Activated T-helper 2 cell treated with anti-CD3 and anti-CD28 coated beads, Interferon-gamma antibody, Interleukin-2, Interleukin-4, amounts not matched to agents 10 μg/mL and 5 μg/mL and 100 μg/mL, durations not matched to agents 14 hours and 24 hours and 36 hours (primary cell): ENCODE measurements at places on chromosomes 6 and 20. TPM values are rescaled to one million over a fixed set of nuclear protein-coding genes. Genes with fewer than 3 reads are reported as not detected.

SLC16A10 gene
- total RNA-seq, result 2.9 and 3.6 TPM in 2 replicates

C2 gene
- total RNA-seq, result 1.1 and 1.4 TPM in 2 replicates

ADAM33 gene
- total RNA-seq, result not detected in 2 replicates

GNMT gene
- total RNA-seq, result 0.62 and 0.69 TPM in 2 replicates

HCK gene
- total RNA-seq, result not detected in 2 replicates

GABRR1 gene
- not detected in 2 replicates for total RNA-seq

ID4 gene
- not detected in 2 replicates for total RNA-seq

PDE7B gene
- total RNA-seq, result 27.6 and 28.8 TPM in 2 replicates

EPHA7 gene
- total RNA-seq, result not detected in 2 replicates

SIRPB2 gene
- not detected in 2 replicates for total RNA-seq

CLIC5 gene
- total RNA-seq, result 3.0 and 3.8 TPM in 2 replicates

FILIP1 gene
- total RNA-seq, result not detected in 2 replicates

PCSK2 gene
- not detected in 2 replicates for total RNA-seq

- DNase-seq, result no peak
These were observed 85.8 kb downstream of the LYRM4 start for GRCh38 chr6:5174756-5175549.

- DNase-seq, result no peak
These were observed 19.1 kb downstream of the ANKS1A start for GRCh38 chr6:34908194-34908593.

- no peak for DNase-seq
These were observed 32.2 kb downstream of the PCMT1 start for GRCh38 chr6:149781715-149782114.

DNA sequence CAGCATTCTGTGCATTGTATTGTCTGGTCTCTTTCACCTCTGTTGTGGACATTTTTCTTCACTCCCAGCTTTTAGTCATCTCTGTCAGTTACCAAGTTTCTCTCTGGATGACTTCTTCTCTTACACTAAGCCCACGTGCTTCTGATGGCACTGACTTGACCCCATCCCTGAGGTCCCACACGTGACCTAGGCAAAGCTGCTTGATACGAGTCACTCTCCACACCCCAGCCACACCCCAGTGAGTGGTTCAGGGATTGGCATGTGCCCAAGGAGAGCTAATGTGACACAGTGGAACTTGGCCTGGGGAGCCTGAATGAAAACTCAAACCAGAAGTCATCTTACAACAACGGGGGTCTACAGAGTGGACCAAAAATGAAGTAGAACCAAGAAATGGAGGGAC is 32.2 kb downstream of the HTR1E start:
- DNase-seq, result no peak

DNA sequence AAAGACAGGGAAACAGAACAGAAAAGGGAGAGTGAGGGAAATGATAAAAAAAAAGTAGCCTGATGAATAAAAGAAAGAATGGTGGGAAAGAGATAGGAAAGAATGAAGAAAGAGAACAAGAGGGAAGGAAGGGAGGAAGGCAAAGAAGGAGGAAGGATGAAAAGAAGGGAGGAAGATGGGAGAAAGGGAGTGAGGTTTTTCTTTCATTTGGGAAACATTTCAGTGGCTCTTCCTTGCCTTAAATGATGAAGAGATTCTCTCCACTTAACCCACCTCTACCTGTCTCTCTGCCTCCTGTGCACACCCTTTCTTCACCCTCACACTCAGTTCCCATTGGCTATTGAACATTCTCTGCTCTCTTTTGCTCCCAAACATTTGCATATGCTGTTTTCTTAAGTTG is 222.1 kb upstream of the DEFB112 start:
- DNase-seq, result no peak

- no peak for DNase-seq
These were observed 43.4 kb downstream of the TAF8 start for GRCh38 chr6:42093582-42094329.

GRCh38 chr6:156508126-156508525 is 269.1 kb upstream of the ARID1B start:
- DNase-seq, result no peak

DNA sequence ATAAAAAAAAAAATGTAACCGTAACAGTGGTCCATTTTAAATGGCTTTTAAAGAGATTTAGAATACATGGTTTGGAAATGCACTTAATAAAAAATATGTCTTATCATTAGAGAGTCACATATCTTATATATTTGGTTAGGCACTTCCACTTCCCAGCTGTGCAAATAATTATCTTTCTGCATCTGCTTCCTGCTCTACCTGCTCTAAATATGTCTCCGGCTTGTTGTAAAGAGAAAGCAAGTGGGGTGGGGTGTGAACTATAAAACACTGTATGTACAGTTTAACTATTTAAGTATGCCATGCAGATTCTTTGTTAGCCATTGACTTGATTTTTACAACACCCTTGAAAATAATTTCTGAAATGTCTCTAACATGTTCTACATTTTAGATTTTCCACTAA is 106.3 kb downstream of the NKAIN2 start:
- DNase-seq, result no peak

DNA sequence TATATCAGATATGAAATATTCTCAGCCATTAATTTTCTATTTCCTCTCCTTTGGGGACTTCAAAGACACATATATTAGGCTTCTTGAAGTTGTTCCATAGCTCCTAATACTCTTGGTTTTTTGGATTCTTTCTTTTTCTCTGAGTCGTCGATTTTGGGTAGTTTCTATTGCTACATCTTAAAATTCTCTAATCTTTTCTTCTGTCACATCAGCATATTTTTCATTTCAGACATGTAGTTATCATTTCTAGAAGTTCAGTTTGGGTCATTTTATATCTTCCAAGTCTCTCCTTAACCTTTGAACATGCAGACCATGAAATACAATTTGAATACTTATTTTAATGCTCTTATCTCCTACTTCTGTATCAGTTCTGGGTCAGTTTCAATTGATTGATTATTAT is 38.9 kb upstream of the SCRT2 start:
- DNase-seq, result no peak

DNA sequence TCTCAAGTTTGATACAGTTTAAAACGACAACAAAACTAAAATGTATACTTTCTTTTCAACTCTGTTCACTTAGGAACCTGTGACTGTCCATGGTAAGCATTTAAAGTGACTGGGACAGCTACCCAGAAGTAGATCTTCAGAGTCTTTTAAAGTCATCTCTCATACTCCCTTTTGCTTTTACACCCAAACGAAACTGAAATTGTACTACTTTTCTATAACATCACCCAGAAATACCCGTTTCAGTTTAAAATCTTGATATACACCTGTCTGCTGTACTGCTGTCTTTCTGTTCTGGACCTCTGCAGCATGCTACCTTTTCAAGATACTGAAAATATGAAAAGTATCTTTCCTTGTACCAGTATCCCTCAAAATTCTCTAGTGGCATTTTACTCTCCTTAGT is 170.4 kb upstream of the THEMIS start:
- no peak for DNase-seq

- no peak for DNase-seq
These were observed 1230.3 kb upstream of the CITED2 start for GRCh38 chr6:140604786-140605185.

GRCh38 chr6:51199105-51199552 is 380.5 kb downstream of the TFAP2B start:
- no peak for DNase-seq

- DNase-seq, result no peak
These were observed 88.2 kb downstream of the HIVEP2 start for GRCh38 chr6:142856624-142857232.

- DNase-seq, result no peak
These were observed 29.1 kb upstream of the PDE10A start for GRCh38 chr6:165692106-165692653.

- no peak for DNase-seq
These were observed 206.1 kb upstream of the PRDM1 start for GRCh38 chr6:105880030-105880492.

- no peak for DNase-seq
These were observed 167.1 kb downstream of the PHF3 start for GRCh38 chr6:63802606-63803206.

DNA sequence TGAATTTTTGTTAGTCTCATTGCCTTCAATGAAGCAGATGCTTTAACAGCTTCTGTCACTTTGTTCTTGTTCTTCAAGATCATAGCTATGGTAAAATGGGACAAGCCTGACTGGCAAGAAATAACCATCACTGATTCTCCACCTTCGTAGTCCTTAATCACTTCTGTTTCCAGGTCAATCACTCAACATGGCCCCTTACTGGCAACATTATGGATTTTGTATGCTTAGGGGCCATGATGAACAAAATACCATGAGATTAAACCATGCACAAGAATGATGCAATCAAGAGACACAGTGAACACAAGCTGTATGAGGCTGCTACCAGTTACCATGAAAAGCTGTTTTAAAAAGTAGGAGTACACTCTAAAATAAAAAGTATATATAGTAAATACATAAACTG is 32.8 kb downstream of the ADNP start:
- DNase-seq, result no peak

GRCh38 chr6:13539572-13539971 is 34.8 kb upstream of the SIRT5 start:
- DNase-seq, result no peak

- DNase-seq, result no peak
These were observed 799.3 kb downstream of the TBC1D32 start for GRCh38 chr6:120534954-120535353.

GRCh38 chr6:72371473-72371872 is 250.4 kb upstream of the KCNQ5 start:
- no peak for DNase-seq

DNA sequence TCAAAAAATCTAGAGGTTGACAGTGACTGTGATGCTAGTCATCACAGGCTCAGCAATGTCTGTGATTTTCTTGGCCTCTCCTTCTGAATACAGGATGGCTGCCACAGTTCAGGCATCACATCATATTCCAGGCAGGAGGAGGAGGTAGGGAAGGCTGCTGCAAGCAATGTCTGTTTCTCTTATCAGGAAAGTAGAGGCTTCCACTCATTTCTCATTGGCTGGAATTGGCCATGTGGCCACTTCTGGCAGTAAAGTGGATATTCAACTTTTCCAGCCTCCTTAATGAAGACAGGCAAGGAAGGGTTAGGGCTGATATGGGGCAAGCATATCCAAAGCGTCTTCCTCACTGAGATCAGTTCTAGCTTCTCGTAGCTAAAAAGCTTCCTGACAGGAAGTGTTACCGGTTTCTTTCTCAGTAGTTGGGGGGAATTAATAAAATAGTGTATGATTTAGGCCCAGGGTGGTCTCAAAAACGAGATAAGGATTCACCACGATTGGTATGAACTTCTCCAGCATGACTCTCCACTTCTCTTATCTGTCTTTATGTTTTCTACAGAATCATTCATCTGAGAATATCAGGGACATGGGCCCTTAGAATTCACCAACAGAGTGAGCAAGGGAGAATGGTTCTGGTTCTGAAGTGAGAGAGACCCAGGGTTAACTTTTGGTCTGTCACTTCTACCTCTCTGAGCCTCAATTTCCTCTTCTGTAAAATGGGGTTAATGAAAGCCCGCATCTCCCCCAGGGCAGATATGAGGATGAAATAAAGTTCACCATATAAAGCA is 32.7 kb upstream of the PSMF1 start:
- no peak for DNase-seq

GRCh38 chr6:51161752-51162151 is 343.1 kb downstream of the TFAP2B start:
- DNase-seq, result no peak

DNA sequence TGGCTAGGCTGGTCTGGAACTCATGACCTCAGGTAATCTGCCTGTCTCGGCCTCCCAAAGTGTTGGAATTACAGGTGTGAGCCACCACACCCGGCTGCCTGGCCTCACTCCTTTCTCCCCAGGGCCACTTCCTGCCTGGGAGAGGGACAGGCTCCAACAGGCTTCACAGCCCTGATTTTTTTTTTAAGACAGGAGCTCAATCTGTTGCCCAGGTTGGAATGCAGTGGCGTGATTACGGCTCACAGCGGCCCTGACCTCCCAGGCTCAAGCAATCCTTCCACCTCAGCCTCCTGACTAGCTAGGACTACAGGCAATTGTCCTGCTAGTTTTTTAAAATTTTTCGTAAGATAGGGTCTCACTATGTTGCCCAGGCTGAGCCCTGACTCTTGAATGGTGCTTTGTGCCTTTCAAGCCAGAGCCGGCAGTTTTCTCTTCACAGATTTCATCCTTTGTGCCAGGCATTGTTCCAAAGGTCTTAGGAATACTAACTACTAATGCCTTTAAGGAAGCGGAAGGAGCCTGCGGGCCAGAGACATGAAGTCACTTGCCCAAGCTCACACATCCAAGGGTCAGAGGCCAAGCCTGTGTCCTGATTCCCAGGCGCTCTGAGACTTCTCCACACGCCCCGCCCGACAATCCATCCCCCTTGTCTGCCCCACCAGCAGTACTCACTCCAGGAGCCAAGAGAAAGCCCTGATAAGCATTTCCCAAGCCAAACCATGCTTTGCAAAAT is 19.2 kb downstream of the CAPN11 start:
- no peak for DNase-seq

GRCh38 chr6:151155095-151155494 is 84.7 kb upstream of the AKAP12 start:
- no peak for DNase-seq

GRCh38 chr20:1894471-1894950 is 696 bp upstream of the SIRPA start:
- DNase-seq, result no peak
